ENCODE measurements at places on chromosomes 2 and 18.

DNA sequence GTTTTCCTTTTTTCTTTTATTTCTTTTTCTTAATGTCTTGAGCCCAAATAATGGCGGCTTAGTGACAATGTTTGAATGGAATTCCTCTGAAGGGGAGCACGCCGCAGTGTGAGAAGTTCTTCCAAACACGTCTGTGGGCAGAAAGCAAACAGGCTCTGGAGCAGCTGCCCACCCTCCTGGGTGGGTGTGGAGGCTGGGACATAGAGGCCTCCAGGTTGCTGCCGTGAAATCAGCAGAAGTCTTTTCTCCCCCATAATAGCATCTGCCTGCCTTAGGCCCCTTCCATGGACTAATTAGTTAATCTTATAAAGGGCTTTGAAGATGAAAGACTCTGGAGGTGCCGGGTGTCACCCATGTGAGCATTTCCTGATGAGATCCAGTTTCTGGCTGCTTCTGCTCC lies 213.9 kb downstream of the SH3RF3 start:
- no peak for DNase-seq

- DNase-seq, result no peak
These were observed 392.4 kb downstream of the ALK start for GRCh38 chr2:29528891-29529520.

GRCh38 chr2:141766225-141766624 lies 364.6 kb downstream of the LRP1B start:
- no peak for DNase-seq

DNA sequence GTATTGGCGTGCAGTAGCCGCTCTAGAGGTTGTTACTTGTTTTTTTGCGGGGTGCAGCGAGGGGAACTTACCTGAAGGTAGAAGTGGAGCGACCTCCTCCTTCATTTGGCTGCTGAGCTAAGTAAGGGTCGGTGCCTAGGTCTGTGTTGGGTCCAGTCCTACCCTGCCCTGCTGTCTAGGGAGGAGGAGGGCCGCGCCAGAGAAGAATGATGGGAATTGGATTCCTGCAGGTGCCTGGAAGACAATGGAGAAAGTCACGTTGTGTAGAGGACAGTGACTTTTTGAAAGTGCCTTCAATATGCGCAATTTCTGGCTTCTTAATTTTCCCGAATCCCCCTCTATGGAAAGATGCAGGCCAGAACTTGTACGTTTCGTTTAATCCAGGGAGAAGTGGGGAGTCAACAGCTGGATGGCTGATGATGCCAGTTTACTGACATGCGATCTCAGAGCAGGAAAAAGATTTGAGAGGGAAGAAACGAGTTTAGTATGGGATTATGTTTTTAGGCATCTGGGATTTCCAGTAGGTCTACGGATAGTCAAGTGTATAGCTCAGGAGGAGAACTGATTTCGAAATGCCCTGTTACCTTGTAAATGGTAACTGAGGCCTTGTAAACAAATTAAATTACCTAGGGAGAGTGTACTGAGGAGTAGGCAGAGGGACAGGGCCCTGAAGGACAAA lies 653 bp downstream of the MRPS9 start:
- DNase-seq, result peak; percentile 0

- DNase-seq, result no peak
These were observed 80.0 kb upstream of the PXDN start for GRCh38 chr2:1824202-1824905.
